ENCODE measurements at places on chromosomes 3 and 15.

DNA sequence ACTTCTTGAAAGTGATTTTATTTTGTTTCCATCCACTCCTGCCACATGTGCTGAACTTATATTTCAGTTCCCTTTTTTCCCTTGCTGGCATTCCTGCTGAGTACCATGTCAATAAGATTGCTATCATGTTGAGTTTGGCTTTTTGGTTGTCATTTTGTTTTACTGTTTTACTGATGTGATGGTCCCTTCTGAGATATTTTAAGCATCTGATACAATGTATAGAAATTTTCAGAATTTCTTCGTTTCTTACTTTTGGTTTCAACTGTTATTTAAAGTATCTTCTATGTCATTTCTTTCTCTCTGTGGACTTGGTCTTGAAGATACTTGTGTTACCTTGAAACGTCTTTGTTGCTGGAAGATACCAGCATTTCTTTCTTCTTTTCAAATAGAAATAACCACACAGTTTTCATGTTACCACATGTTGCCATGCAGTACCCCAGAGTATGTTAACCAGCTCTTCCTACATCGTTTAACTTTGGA is 14.1 kb downstream of the SIDT1 start:
- no peak for DNase-seq

DNA sequence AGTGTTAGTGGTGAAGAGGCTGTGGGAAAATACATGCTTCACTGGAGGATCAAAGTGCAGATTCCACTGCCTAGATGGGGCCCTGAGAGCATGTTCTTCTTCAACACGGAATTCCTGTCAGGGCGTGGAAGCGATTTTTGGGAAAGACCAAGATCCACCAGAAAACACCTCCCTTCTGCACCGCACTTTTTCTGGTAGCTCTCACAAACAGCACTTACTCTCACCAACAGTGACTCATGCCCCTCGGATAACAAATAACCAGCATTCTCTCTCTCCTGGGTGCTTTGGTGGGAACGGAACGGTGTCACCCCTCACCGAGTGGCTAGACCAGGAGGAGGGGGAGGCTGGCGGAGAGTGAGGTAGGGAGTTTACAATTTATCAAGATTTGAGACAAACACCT is 40.1 kb downstream of the ADAMTSL3 start:
- DNase-seq: no peak

- no peak for DNase-seq
Observed at GRCh38 chr15:40190591-40190990, 29.7 kb downstream of the BUB1B start.

- DNase-seq: no peak
Observed at GRCh38 chr3:42308651-42309050, 42.7 kb upstream of the CCK start.

DNA sequence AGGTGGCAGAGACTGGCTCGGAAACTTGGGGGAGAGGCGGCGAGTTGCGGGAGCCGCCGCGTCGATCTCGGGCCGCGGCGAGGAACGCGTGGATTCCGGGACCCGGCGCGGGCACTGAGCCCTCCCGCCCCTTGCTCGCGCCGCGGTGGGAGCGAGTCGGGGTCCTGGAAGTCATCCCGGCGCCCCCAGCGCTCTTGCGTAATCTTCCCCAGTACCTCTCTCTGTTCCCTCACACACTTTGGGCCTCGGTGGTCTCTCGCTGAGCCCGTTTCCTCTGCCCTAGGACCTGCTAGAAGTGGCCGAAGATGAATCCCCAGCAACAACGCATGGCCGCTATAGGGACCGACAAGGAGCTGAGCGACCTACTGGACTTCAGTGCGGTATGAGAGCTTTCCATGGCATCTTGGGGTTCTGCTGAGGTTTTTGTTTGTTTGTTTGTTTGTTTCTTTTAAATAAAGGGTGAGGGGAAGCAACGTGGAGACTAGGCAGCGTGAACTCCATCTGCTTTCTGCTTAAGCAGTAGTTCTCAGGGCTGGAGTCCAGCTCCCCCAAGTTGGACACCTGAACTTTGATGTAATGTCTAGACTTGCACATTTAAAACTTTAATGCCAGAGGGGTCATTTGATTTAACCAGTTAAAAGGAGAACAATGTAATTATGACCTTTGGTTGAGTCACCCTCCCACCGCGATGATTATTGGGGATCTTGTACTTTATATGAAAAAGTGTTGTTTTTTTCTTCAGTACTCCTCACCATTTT is 1.3 kb downstream of the TCF12 start:
- DNase-seq: no peak

DNA sequence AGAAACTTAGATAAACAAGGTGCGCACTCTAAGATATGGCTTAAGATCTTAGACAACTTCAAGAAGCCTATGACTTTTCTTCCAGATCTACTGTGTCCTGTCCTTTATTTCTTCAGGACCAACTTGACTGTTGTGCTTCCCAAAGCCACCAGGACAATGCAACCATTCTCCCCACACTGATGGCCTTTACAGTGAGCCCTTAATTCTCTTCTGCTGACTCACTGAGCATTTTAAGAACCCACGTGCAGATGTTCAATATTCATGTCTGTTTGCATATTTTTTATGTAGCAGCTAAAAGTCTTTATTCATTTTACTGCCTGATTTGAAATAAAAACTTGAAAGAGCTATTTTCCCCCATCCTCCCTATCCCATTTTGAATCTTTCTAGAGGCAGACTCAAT is 103.3 kb upstream of the SLC2A2 start:
- DNase-seq: no peak

- no peak for DNase-seq
Observed at GRCh38 chr3:172692751-172693338, 18.0 kb downstream of the NCEH1 start.

- DNase-seq: no peak
Observed at GRCh38 chr3:132325103-132325606, 7.9 kb downstream of the ACP3 start.

- no peak for DNase-seq
Observed at GRCh38 chr3:102036017-102036416, 186.7 kb downstream of the NFKBIZ start.

- DNase-seq: no peak
Observed at GRCh38 chr3:120443626-120444123, 7.1 kb downstream of the FSTL1 start.

DNA sequence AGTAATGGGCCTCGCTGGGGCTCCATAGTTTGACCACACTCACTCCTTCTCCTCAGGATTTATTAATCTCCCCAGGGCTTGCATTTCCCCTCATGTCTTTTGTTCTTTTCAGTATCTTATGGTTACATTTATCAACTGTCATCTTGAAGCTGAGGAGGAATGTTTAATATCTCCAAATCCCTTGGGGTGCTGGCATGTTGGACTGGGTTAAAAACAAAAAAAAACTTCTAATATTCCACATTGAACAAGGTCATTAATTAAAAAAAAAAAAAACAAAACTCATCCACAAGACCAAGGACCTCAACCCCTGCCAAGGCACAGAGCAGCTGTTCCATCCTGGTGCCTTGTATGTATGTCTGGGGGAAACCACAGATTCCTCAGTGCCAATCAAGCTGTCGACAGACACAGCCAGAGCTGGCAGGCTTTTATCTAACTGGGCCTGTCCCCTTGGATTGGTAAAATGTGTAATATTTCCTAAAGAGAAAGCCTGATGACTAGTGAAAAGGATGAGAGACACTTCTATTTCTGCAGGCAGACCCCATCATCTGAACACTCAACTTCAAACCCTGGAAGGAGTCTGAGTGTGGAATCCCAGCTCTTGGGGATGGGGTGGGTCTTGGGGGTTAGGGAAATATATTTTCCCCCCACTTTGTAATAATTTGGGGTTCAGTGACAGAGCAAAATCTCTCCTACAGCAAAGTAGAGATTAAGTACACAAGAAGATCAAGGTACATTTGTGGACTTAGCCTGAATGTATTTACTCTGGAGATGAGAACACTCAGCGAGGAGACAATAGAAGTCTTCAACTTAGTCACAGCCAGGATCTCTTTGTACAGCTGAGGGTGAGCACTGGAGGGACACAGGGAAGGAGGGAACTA is 69.1 kb downstream of the TTC23 start:
- no peak for DNase-seq

DNA sequence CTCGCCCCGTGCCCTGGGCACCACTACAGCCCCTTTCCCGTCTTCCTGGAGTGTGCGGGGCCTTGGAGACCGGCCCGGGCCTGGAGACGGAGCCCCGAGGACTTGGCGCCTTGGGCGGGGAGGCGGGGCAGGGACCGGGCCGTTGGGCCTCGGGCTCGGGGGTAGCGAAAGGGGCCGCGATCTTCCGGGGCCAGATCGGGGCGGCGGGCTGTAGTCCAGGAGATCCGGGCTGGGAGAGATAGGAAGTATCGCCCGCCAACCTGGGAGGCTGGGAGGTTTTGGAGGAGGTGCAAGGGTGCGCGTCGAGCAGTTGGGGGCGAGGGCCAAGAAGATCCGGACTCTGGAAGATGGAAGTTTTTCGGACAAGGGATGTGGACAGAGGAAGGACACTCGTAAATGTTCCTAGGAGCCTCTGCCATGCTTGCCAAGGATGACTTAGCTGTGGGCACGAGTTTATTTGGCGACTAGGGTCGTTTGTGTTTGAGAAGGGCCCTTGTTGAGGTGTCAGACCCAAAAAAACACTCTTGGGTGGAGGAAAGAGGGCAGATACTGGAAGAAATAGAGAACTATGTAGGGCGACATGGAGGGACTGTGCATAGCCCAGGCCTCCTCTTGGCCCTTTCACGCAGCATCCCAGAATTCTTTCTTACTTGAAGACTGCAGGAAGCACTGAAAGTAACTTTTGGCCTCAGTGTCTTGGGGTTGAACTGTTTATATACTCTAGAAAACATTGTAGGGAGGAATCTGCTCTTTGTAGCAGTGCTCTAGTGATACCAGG is 712 bp downstream of the RTF1 start:
- DNase-seq: no peak

DNA sequence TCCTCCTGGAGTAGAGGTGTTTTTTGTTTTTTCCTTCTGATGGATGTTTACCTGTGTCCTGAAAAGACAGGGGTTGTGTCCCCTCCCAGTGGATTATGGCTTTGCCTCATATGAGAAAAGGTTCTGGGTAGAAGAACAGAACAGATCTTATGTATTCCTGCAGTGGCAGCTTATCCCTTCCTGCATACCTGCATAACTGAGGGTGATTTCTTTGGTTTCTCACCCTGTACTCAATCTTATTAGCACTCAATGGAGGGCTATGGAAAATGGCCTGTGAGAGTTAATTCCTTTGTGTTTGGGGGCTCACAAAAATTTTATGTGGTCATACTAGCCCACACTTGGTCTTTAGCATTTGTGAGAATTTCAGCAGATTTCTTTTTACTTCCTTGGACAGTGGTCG is 482.0 kb upstream of the ONECUT1 start:
- DNase-seq: no peak

GRCh38 chr15:39598186-39598850 is 17.4 kb downstream of the THBS1 start:
- no peak for DNase-seq

- no peak for DNase-seq
Observed at GRCh38 chr3:129756871-129757270, 136.6 kb downstream of the TMCC1 start.

DNA sequence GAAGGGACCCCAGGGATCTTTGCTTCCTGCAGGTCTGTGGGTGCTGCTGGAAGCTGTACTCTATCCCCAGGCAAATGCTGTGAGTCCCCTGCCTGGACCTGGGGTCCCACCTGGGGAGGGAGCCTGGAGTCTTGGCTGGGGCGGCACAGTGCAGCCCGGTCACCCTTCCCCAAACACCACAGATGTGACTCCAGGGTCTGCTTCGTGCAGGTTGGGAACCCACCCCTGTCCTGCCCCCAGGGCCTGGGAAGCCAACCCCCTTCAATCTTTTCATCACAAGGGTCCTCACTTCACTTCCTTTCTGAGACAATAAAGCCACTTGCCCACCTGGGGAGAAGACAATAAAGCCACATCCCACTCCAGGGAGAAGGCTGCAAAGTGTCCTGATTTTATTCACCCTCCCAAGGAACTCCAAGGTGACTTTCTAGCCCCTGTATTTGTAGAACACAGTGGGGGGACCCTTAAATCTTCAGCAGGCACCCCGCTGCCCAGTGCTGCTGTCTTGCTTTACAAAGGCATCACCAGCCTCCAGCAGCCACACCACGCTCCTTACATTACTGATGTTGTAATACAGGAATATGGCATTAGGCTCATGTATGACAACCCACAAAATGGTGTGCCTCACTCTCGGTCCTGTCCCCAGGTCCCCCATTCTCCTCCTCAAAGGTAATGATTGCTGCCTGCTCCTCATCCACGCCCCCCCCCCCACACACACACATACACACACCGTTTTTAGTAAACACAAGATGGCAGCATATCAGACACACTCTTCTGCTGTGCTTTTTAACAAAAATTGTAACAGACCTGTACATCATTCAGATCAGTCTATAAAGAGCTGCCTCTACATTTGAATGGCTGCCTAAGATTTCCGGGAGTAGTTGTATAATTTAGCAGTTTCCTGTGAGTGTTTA is 9.9 kb downstream of the C3orf22 start:
- peak; percentile 9 for DNase-seq

GRCh38 chr3:62134061-62134496 is 239.3 kb downstream of the FEZF2 start:
- no peak for DNase-seq

DNA sequence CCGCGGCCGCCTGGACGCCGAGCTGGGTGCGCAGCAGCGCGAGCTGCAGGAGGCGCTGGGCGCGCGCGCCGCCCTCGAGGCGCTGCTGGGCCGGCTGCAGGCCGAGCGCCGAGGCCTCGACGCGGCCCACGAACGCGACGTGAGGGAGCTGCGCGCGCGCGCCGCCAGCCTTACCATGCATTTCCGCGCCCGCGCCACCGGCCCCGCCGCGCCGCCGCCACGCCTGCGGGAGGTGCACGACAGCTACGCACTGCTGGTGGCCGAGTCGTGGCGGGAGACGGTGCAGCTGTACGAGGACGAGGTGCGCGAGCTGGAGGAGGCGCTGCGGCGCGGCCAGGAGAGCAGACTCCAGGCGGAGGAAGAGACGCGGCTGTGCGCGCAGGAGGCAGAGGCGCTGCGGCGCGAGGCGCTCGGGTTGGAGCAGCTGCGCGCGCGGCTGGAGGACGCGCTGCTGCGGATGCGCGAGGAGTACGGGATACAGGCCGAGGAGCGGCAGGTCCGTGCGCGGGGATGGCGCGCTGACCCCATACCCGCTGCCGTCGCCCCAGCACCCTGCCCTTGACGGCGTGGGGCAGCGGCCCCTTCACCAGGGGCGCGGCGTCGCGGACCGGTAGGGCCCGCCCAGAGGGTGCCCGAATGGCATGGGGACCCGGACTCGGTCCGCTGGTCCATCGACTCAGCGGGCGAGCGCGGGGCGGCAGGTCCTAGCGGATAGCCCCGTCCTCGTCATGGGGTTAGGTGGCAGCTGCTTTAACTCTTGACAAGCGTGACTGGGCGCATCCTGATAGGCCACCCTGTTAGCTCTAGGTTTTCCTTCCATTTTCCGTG is 848 bp downstream of the SYNM start:
- DNase-seq: peak; percentile 29

GRCh38 chr3:36364260-36364659 is 16.0 kb upstream of the STAC start:
- DNase-seq: no peak

- DNase-seq: no peak
Observed at GRCh38 chr3:81033185-81033584, 728.3 kb downstream of the GBE1 start.

DNA sequence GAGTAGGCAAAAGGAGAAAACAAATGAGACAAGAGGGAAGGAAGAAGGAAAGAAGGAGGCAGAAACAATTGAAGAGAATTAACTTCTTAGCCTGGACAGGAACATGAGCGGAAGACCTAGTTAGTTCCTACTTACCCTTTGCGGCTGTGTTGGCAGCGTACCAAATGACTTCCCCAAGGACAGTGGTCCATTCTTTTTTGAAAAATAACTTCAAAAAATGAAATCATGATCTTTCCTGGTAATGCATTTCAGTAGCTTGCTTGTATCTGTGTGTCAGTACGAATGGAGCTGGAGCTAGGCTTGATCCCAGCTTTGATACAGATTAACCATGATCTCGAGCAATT is 41.5 kb upstream of the CFAP161 start:
- DNase-seq: no peak

GRCh38 chr15:62464705-62465104 is 299.6 kb upstream of the C2CD4B start:
- DNase-seq: no peak

Measured in Jurkat, Clone E6-1 (cell line).